ENCODE measurements at places on chromosomes 4 and X.

DNA sequence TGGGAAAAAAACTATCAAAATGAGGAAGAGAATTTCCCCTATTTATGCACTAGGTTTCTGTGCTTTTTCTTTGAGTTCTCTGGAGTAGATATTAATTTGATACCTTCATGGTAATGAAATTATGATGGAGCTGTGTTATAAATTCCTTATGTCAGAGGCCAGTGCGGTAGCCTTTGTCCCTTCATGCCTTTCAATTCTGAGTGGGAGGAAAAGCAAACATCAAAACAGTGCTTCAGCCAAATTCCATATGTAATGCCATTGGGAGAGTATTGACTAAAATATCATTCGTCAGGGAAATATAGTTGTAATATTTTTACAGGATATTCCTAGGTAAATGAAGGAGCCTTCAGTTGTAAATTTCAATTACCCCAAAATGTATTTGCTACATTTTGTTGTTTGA is 17.5 kb upstream of the RGN start:
- no peaks in the 10 kb centered on the region for H3K27me3 ChIP-seq
- no peaks in the 10 kb centered on the region for H3K36me3 ChIP-seq
- no peak overlapping the region for H3K27ac ChIP-seq
- DNase-seq = no peak
- no peak overlapping the region for H3K4me3 ChIP-seq

DNA sequence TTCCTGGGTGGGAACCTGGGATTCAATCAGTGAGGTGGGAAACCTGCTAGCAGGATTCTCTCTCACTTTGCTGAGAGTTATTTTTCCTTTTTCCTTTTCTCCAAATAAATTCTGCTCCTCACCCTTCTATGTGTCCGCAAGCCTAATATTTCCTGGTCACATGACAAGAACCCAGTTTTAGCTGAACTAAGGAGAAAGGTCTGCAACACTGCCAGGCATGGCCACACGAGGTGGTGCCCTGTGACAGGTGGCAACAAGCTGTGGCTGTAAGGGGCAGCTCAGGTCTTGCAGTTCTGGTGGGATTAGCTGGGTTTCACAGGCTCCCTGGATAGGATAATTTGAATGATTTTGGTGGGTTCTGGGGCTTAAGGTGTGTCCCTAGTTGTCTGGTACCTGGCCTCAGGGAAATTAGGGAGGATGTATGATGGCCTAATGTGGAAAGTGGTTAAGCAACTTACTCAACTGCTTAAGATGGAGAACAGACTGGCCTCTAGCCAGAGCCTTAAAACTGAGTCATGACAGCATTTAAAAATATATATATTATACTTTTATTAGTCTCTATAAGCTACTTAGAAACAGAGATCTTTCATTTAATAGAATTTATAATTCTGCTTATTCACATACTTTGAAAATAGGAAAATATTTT is 215.0 kb downstream of the IL15 start:
- H3K36me3 ChIP-seq = no peaks in the 10 kb centered on the region
- no peak for DNase-seq
- no peaks in the 10 kb centered on the region for H3K27me3 ChIP-seq

- H3K4me1 ChIP-seq = no peaks in the 10 kb centered on the region
- no peak for DNase-seq
- no peaks in the 10 kb centered on the region for H3K36me3 ChIP-seq
- H3K27me3 ChIP-seq = no peaks in the 10 kb centered on the region
- H3K27ac ChIP-seq = no peak overlapping the region
These were observed 212.8 kb downstream of the MAB21L2 start for GRCh38 chr4:150794706-150795105.

DNA sequence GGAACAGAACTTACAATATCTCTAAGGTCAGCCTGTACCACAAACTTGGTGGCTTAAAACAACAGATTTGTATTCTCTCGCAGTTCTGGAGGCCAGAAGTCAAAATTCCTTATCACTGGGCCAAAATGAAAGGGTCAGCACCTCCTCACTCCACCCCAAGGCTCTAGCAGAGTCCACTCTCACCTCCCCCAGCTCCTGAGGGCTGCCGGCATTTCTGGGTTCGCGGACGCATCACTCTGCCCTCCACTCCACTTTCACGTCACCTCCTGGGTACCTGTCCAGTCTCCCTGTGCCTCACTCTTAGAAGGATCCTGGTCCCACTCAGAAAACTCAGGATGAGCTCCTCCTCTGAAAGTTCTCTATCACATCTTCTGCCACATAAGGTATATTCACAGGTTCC is 34.6 kb downstream of the JAKMIP1 start:
- no peak overlapping the region for H3K4me3 ChIP-seq
- no peaks in the 10 kb centered on the region for H3K4me1 ChIP-seq
- H3K36me3 ChIP-seq = no peaks in the 10 kb centered on the region
- no peak overlapping the region for H3K27ac ChIP-seq
- no peaks in the 10 kb centered on the region for H3K27me3 ChIP-seq

DNA sequence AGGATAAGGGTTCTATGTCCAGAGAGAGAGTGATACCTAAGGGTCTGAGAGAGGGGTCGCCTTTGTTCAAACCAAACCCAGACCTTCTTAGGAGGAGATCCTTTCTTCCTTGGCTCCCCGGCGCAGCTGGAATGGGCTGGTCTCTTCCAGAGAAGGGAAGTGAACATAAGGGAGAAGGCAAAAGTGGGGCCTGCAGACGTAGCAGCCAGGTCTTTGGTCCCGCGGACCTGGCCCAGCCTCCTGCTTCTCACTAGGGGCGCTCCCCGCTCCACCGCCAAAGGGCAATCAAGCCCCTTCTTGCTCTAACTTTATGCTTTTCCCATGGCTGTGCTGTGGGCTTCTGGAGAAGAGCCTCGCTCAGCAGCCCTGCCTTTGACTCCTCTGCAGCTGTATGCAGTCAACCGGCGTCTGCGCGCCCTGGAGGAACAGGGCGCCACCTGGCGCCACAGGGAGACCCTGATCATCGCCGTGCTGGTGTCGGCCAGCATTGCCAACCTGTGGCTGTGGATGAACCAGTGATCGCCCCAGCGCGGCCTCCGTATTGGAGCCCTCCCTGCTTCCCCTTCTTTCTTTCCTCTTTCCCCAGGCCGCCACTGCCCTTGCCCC is 6.5 kb downstream of the FATE1 start:
- no peak overlapping the region for H3K4me3 ChIP-seq
- H3K36me3 ChIP-seq = no peaks in the 10 kb centered on the region
- H3K4me1 ChIP-seq = no peaks in the 10 kb centered on the region
- no peak overlapping the region for H3K27ac ChIP-seq

GRCh38 chr4:144294211-144294610 is 153.7 kb upstream of the GYPA start:
- H3K4me3 ChIP-seq = no peak overlapping the region
- no peaks in the 10 kb centered on the region for H3K36me3 ChIP-seq
- no peak for DNase-seq
- H3K27ac ChIP-seq = no peak overlapping the region
- no peaks in the 10 kb centered on the region for H3K27me3 ChIP-seq

- no peak overlapping the region for H3K27ac ChIP-seq
- no peak overlapping the region for H3K4me3 ChIP-seq
- H3K36me3 ChIP-seq = no peaks in the 10 kb centered on the region
- no peak for DNase-seq
- no peaks in the 10 kb centered on the region for H3K4me1 ChIP-seq
- H3K27me3 ChIP-seq = no peaks in the 10 kb centered on the region
These were observed 38.9 kb upstream of the RAP1GDS1 start for GRCh38 chr4:98222306-98222705.

DNA sequence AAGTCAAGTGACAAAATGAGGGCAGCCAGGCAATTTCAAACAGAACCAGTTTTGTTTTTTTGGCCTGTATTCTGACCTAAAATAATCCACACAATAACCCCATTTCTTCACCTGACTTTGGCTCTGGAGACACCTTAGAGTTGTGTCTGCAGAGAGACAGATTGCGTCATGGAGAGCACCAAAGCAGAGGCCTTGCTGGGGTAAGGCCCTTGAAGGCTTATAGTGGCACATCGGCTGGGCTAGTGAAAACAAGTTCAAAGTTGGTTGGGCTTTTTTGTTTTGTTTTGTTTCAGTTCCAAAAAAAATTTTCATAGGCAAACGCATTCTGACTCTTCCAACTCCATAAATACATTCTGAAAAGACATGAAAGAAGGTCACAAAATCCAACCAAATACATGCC is 34.4 kb downstream of the PARM1 start:
- no peak overlapping the region for H3K27ac ChIP-seq
- H3K36me3 ChIP-seq = no peaks in the 10 kb centered on the region
- no peak overlapping the region for H3K4me3 ChIP-seq
- peaks cover 8% of the 10 kb centered on the region for H3K4me1 ChIP-seq
- DNase-seq = no peak

DNA sequence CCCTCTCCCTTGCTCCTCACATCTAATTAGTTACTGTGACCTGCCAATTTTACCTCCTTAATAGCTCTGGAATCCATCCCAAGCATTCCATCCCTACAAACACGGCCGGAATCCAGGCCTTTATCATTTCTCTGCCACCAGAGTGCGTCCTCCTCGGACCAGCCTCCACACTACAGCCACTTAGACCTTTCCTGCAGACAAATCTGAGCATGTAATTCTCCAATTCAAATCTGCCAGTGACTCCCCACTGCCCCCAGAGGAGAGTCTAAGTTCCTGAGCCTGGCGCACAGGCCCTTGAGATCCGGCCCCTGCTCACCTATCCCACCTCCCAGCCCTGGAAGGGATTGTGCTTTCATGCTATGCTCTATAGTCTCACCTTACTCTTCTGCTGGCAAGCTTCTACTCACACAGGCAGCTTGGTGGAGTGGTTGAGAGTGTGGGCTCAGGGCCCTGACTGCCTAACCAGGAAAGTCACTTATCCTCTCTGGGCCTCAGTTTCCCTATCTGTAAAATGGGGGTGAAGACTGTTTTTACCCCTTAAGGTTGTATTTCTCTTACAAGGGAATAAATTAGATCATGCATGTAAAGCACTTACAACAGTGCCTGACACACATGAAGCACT is 31.2 kb downstream of the PJA1 start:
- H3K36me3 ChIP-seq = no peaks in the 10 kb centered on the region
- H3K27ac ChIP-seq = no peak overlapping the region
- peaks cover 5% of the 10 kb centered on the region for H3K27me3 ChIP-seq
- DNase-seq = no peak
